ENCODE measurements at places on chromosomes 6 and 20.

- DNase-seq: no peak
These were observed 164.0 kb downstream of the PDE7B start for GRCh38 chr6:136015531-136015930.

GRCh38 chr6:99276747-99277146 is 72.7 kb downstream of the FAXC start:
- no peak for DNase-seq

DNA sequence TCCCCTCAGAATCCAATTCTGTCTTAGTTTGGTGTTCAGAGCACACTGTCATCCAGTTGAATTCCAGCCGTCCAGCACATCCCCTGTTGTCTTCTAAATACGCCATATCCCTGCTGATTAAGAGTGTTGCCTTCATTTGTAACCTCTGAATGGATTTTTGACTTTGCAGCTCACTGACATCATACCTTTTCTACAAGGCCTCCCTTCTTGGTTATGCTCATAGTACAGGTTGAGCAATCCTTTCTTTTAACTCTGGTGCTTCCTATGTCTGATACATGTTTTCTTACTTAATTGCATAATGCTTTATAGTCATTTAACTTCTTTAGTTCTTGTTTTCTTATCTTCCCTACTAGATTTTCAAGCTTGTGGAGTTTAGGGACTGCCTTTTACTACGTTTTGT is 36.4 kb downstream of the XRN2 start:
- DNase-seq: no peak

DNA sequence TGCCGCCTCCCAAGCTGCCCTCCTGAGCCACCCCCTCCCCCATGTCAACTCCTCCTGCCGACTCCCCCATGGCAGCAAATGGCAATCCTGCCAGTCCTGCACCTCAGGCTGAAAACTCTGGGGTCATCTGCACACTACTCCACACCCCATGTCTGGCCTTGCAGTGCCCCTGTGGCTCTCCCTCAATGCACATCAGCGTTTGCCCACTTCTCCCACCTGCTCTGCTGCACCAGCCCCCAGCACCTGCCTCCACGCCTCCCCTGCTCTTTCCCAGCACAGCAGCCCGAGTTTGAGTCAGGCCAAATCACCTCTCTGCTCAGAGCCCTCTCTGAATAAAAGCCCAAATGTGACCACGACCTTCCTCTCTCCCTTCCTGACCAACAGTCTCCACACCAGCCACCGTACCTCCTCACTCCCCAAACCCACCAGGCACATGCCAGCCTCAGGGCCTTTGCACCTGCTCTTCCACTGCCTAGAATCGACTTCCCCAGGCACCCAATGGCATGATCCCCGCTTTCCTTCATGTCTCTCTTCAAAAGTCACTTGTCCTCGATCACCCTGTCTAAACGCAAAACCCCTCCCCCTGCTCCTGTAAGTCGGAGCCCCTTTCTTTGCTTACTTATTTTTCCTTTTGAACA is 4.3 kb downstream of the PXDC1 start:
- DNase-seq: no peak

GRCh38 chr6:164005004-164005711 is 590.6 kb downstream of the QKI start:
- DNase-seq: no peak

DNA sequence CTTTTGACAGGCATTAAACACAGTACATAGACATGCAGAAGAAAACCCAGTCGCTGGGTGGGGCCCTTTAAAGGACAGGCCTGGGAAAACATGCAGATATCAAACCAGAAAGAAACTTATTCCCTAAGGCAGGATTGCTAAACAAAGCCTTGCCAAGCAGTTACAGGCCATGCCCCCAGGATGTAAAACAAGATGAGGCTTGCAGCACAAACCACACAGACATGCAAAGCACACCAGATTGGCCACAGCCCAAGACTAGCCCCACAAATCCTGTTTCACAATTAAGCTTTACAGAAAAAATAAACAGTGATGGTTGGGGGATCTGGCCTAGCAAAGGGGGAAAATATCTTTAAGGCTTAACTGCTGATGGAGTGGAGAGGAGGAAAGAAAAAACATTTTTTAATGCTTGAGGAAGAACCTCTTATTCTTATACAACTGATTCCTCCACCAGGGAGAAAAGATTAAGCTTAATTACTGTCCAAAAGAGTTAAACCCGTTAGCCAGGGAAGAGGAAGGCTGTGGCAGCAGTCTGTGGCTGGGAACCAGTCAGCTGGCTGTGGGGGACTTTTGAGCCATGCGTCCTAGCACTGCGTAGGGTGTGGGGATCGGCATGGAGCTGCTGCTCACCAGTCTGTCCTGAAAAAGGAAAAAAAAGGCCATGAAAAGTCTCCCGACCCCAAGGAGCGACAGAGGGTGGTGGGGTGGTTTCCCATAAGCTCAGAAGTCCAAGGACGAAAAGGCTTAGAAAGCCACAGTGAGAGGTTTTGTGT is 28.4 kb downstream of the COL19A1 start:
- DNase-seq: no peak

DNA sequence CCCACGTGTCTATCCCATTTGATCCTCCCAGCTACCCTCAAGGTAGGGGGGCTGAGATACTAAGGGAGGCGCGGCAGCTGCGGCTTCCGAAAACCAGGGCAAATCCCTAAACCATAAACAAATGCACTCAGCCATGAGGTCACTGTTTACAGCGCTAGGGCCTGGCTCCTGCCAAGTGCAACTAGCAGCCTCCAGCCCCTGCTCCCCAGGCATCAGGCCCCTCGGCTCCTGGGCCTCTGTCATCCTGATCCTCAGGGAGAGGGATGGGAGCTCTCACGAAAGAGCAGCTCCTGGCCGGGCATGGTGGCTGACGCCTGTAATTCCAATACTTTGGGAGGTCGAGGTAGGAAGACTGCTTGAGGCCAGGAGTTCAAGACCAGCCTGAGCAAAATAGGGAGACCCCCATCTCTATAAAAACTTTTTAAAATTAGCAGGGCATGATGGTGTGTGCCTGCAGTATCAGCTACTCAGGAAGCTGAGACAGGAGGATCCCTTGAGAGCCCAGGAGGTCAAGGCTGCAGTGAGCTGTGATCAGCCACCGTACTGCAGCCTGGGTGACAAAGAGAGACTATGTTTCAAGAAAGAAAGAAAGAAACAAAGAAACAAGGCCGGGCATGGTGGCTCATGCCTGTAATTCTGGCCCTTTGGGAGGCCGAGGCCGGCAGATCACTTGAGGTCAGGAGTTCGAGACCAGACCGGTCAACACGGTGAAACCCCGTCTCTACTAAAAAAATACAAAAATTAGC is 42.5 kb upstream of the TLDC2 start:
- no peak for DNase-seq

- DNase-seq: no peak
These were observed 65.3 kb upstream of the KCNK16 start for GRCh38 chr6:39387785-39388184.

- DNase-seq: no peak
These were observed at the start of gene SEL1L2 for GRCh38 chr20:13990465-13990864. SEL1L2 (minus strand) TSS chr20:13990614; CDS start chr20:13990534, 80 bp downstream.

GRCh38 chr6:47478233-47479139 is 897 bp downstream of the CD2AP start:
- DNase-seq: peak; percentile 34

DNA sequence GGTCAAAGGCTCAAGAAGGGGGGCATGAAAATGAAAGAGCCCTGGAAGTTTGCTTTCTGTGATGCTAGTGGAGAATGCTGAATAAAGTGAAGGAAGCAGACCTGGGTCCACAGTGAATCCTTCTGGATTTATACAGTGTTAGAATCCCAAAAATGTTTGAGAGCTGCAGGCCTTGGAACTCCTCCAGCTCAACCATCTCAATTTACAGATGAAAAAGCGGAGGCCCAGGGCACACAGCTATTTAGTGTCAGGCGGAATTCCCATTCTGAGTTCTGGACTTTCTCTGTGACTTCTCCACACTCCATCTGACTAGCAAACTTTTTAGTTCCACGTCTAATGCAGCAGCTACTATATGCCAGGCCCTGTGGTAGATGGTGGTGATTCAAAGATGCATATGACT is 1.5 kb upstream of the PRSS35 start:
- DNase-seq: no peak

GRCh38 chr6:19083801-19084200 is 696.7 kb downstream of the RNF144B start:
- no peak for DNase-seq

DNA sequence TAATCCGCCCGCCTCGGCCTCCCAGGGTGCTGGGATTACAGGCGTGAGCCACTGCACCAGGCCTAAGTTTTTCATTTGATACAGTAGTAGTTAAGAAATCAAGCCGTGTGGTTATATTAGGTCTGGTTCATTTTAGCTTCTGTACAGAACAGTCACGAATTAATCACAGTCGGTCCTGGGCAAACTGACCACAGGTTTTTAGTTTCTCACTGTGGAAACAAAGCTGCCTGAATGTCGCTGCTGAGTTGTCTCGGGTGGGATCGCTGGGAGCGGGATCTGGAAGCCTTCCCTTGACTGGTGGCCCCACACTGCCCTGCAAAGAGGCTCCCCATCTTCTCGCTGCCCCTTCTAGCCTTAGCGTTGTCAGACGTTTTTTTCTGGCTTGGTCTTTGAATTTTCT is 18.6 kb downstream of the UCKL1 start:
- no peak for DNase-seq

- peak; percentile 32 for DNase-seq
These were observed 70.3 kb downstream of the SCAND1 start for GRCh38 chr20:35883778-35884540.

- no peak for DNase-seq
These were observed 25.1 kb upstream of the FAM8A1 start for GRCh38 chr6:17574866-17575560.

GRCh38 chr20:10924644-10925201 is 250.9 kb upstream of the JAG1 start:
- DNase-seq: peak; percentile 7

DNA sequence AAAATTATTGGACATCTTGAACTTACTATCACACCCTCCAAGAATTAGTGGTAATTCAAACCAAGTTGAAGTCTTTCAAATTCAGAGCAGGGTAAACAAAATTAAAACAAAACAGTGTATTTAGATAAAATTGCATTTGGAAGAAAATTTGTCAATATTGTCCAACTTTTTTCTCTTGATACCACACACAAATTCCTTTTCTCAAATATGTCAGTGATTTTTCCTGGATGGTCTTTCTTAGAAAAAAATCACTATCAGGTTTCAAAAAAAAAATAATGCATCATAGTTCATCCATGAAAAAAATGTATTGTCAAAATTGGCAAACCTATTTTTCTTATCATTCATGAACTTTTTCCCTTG is 667.1 kb downstream of the TENT5A start:
- no peak for DNase-seq

DNA sequence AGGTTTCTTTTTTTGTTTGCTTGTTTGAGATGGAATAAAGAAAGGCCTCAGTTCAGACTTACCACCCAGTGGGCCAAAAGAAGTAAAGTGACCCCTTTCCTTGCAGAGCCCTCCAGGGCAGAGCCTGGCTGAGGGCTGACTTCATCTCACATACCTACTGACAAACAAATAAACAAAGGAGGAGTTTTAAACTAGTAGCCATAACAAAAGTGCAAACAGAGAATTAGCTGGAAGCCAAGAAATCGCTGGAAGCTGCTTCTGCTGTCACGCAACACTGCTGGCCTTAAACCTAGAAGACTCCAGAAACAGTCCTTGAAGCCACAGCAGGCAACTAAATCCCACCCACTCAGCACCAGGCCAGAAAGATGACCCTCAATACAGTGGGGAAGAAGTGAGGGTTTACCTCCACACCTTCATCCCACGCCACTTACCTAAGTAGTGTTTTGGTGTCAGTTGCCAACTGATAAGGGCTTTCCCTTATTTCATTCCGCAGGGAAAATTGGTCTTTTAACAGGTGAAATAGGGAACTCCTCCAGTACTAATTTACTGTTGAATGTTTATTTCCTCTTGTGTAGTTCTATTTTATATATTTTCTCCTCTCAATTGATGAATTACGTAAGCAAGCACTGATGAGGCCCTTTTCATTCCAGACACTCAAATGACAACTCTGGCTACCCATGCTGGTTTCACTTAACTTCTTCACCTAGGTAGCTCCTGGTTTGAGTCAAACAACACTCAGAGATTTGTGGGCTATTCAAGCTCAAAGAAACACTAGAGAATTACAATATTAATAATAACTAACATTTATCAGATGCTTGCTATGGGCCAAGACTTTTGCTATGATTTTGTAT is 46.2 kb downstream of the EDN1 start:
- no peak for DNase-seq

- DNase-seq: no peak
These were observed 66.6 kb downstream of the HIVEP2 start for GRCh38 chr6:142878407-142878806.

- DNase-seq: no peak
These were observed 185.9 kb upstream of the FOXA2 start for GRCh38 chr20:22770241-22770800.

- no peak for DNase-seq
These were observed 289.1 kb upstream of the PREP start for GRCh38 chr6:105691971-105692370.

GRCh38 chr20:50364542-50364941 is 145.6 kb upstream of the PTPN1 start:
- DNase-seq: no peak

DNA sequence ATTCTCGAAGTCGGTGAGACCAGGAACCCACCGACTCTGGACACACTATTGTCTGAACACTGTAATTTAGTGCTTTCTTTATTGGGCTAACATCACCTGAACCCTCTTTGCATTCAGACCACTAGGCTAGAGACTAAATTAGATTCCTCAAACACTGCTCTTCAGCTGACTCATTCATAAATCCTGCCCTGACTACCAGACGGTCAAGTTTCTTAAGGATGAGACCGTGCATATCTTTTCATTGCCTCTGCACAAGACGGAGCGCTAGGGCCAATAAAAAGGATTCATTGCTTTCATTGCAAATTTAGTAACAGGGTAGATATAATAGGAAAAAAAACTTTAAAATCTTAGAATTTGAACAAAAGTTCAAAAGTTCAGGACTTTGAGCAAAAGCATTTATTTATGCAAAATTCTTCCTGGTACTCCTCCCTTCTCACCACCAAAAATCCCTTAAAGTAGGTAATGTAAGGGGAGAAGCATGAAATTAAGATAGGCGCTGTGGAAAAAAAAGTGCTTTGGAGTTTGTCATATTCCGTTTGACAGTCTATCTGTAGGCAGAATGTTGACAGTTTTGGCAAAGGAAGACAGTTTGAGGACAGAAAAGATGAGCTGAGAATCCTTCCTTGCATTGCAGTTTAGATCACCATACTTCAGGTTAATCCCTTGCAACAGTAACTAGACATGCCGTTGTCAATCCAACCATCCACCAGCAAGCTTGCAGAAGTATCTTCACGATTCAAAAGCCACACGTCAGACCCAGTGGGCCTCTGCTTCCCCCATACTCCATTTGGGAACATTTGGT is 328.6 kb upstream of the JARID2 start:
- DNase-seq: no peak

- DNase-seq: no peak
These were observed 5.1 kb downstream of the PABPC1L start for GRCh38 chr20:44914924-44915323.

GRCh38 chr20:533526-533925 is 10.1 kb downstream of the CSNK2A1 start:
- DNase-seq: no peak

DNA sequence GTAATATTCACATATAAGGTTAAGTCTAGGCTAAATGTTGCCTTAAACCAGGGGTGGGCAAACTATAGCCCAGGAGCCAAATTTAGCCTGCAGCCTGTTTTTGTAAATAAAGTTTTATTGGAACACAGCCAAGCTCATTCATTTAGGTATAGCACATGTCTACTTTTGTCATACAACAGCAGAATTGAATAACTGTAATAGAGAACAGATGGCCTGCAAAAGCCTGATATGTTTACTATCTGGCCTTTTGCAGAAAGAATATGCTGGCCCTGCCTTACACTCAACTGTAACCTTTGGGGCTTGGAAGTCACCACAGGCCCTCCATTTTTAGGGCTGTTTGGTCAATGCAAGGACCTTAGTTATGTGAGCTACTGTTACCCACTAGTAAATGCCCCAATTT is 17.7 kb upstream of the BCLAF1 start:
- DNase-seq: no peak

Measured in NCI-H1436 (cell line).